ENCODE measurements at places on chromosomes 12 and 14.

GRCh38 chr14:63046339-63047268 is 1.3 kb upstream of the KCNH5 start:
- no peak for DNase-seq

DNA sequence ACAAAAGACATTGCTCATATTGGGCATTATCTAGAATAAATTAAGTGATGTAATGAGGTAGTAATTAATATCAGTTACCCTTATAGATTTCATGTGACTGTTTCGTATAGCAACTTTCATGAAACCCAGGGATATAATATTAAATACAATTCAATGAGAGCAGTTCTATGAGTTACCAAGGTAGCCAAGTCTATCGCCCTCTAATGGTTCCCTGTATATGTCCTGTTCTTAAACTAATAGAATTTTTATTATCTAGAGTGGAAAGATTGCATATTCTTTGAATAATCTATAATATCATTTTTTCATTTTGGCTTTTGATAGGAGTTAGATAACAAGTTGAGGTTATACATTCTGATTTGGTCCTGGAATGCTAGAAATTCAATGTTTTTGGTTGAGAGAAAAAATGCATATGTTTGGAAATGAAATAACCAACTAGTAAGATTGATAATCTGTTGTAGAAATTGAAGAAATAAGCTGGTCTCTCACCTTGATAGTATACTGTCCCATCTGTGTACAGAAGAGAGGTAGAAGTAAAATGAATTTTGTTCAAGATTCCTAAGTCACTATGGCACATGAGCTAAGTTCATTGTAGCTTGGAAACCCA is 59.7 kb downstream of the SCFD1 start:
- DNase-seq: no peak

- peak; percentile 14 for DNase-seq
Measured at GRCh38 chr14:91177073-91178034, 63.5 kb downstream of the DGLUCY start.

DNA sequence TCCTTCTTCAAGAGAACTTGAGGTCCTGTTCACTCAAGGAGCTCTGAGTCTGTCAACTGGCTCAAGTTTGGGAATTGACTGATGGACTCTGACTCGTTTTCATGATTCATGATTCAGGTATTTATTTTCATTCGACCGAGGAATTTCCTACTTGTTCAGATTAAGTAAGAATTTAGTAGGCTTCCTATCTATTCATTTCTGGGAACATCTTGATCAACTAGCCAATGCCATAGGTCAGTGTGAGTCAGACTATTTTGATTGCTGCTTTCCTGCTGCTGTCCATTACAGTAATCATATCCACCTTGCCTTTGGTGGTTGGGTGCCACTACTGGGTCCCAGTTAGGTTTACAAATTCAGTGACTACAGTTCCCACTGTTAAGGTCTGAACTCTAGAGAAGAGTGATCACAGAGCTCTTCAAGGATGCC is 6.1 kb downstream of the FAM186A start:
- DNase-seq: no peak

DNA sequence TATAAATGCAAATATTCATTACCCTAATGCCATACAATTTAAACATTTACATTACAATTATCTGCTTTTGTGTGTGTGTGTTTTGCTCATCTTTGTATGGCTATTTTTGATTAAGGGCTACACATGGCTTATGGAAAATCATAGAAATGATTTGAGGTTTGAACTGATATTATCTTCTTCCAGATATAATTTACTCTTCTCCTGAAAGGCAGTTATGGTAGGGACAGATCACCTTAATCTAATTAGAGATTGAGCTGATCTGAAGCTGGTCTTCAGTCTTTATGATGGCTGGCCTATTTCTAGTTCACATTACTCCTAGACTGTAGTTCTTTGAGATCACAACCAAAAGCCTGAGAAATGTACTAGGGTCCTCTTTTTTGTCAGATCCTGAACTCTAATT is 15.6 kb downstream of the ABHD12B start:
- no peak for DNase-seq

GRCh38 chr12:67720351-67720856 is 71.9 kb downstream of the DYRK2 start:
- no peak for DNase-seq

GRCh38 chr12:10194160-10194670 is 15.4 kb downstream of the TMEM52B start:
- no peak for DNase-seq

DNA sequence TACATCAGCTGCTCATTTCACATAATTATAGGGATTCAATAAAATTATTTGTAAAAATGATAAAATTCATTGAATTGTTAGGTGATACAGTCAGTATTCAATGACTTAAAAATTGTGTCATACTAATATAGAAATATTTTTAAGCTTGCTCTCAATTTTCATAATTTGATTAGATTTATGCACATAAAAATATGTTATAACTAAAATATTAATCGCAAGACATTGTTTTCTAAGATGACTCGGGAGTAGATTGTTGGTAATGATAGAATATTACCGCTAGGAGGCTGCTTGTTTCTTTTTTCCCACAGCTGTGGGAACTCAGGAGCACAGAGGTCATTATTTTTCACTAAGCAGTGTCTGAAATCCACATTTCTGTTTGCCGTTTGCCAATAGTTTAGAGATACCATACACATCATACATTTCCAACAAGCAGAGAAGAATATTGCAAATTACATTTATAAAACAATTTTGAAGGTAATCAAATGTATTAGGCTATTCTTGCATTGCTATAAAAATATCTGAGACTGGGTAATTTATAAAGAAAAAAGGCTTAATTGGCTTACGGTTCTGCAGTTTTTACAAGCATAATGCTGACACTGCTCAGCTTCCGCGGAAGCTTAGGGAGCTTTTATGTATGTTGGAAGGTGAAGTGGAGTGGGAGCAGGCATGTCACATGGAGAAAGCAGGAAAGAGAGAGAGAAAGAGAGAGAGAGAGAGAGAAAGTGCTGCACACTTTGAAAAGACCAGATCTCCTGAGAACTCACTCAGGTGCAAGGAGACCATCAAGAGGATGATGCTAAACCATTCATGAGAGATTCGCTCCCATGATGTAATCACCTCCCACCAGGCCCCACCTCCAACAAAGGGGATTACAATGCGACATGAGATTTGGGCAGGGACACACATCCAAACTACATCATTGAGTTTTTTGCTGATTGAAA is 9.2 kb downstream of the CD69 start:
- DNase-seq: no peak

- no peak for DNase-seq
Measured at GRCh38 chr14:21997300-21997699, 323.7 kb upstream of the OR4E1 start.

DNA sequence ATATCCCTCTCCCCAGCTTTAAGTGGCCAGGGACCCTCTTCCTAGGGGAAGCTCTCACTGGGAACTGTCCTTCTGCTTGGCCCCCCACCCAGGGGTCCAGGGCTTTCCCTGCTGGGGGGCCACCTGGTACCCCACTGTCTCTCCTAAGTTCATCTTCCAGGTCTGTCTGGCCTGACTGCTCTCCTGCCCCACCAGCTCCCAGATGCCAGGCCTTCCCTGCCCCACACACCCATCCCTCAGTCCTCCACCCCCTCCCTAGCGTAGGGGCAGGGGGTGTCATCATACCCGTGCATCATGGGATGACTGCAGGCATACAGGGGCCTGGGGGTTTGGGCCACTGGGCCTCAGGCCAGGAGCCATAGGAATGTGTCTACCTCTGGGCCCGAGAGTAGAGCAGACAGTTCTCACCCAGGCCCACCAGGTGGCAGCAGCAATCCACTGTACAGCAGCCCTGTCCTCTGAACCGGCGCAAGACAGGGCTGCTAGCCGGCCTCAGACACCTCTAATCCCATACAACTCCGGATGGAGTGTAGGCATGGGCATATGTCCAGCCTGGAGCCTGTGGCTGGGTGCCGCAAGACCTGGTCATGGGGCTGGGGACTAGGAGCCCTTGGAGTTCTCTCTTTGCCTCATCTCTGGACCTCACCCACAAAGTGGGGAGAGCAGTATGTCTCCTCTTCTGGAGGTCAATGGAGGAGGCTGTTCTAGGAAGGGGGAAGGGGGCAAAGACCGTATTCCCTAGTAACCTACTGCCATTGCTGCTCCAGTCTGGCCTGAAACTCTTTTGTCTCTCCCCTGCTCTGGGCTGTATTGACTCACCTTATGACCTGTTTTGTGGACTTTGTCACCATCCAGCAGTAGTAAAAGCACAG is 10.0 kb upstream of the SMARCD1 start:
- peak; percentile 71 for DNase-seq

DNA sequence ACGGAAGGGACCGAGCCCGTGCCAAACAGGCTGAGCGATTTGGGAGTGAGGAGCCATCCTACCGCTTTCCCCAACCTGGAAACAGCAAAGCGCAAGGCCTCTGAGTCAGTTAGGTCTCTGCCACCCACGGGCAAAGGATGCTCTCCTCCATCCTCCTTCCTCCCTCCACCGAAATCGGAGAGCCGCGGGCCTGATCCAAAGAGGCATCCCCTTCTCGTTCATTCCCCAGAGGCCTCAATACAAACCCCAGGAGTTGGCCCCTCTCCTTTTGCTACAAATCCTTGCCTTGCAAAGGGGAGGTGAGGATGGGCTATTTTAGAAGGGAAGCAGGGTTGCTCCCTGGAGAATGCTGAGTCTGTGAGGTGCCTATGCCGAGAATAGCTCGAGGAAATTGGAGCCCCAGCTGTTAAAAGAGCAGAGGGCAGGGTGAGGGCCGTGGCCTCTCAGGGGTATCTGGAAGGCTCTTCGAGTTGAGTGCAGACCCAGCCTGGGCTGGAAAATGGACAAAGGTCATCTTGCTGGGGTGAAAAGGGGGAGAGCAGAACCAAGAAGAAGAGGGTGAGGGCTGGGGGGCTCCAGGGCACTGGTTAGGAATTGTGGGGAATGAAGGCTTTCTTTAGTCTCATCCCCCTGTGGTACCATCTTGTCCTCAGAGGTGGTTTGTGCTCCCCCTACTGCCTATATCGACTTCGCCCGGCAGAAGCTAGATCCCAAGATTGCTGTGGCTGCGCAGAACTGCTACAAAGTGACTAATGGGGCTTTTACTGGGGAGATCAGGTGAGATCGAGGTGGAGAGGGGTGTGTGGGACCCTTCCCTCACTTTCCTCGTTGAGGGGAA is 1.1 kb downstream of the TPI1 start:
- no peak for DNase-seq

GRCh38 chr12:53974084-53975063 is at the start of gene HOTAIR:
HOTAIR (minus strand) TSS chr12:53974954.
- no peak for DNase-seq

GRCh38 chr12:130520784-130521183 is 183.1 kb downstream of the PIWIL1 start:
- DNase-seq: no peak

GRCh38 chr14:31070431-31070830 is 44.3 kb upstream of the STRN3 start:
- no peak for DNase-seq

- no peak for DNase-seq
Measured at GRCh38 chr14:77794357-77794756, 5.6 kb upstream of the ADCK1 start.

DNA sequence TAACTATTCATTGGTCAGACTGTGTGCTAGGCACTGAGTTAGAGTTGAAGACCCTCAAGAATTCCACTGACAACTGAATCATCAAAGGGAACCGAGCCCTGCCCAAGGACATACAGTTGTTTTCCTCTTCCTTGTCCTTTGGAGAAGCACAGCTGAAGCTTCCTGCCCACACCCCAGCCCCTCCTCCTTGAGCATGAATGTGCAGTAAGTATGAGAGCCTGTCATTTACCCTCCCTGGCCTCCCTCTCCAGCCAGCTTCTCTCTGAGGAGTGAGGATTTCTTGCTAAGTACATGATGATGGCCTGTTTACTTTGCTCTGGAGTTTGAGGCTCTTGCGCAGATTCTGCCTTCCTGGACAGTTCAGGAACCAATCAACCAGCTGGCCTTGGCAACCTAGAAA is 235.2 kb downstream of the CACNA1C start:
- no peak for DNase-seq

- DNase-seq: no peak
Measured at GRCh38 chr14:26204728-26205479, 392.9 kb downstream of the NOVA1 start.

DNA sequence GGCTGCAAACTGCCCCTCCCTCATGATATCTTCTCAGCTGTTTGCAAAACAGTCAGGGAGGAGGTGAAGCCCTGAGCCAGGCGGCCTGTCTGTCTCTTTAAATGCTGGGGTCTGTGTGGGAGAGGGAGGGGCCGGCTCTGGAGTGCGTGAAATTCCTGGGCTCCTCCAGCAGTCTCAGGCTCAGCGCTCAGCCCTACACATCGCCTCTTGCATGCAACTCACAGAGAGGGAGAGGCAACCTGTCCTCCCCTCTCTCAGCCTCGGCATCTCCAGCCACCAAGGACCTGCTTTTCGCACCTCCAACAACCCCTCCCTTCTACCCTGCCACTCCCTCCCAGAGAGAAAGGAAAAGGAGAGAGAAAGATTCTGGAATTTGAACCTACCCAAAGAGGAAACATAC is at the start of gene NRXN3:
TSS of gene NRXN3 (plus strand) at position 171 of the 400 bp plus-strand sequence. CDS start 72,721 bp downstream, outside the sequence.
- DNase-seq: no peak

- DNase-seq: no peak
Measured at GRCh38 chr14:27536748-27537147, 938.9 kb upstream of the NOVA1 start.

All from activated CD8-positive, alpha-beta memory T cell treated with anti-CD3 and anti-CD28 coated beads for 1 hour (primary cell).